ENCODE measurements at places on chromosomes 5 and 9.

DNA sequence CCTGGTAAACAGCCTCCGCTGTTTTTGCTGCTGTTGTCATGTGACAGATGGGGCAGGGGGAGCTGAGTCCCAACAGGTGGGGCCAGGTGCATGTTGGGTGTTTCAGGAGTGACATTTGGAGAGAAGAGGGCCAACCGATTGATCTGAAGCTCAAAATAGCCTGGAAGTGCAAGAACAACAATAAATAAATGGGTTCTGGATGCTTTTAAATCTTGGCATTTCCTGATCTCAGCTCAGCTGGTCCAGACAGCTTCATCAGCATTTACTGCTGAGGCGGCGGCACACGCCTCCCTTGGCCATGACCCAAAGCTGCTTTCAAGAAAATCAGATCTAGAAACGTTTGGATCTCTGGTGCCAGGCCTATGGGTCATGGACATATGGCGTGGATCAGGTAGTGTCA lies 70.5 kb downstream of the PPARGC1B start:
- no peak for DNase-seq

- no peak for DNase-seq
These were observed 40.2 kb upstream of the ROPN1L start for GRCh38 chr5:10401498-10401897.

DNA sequence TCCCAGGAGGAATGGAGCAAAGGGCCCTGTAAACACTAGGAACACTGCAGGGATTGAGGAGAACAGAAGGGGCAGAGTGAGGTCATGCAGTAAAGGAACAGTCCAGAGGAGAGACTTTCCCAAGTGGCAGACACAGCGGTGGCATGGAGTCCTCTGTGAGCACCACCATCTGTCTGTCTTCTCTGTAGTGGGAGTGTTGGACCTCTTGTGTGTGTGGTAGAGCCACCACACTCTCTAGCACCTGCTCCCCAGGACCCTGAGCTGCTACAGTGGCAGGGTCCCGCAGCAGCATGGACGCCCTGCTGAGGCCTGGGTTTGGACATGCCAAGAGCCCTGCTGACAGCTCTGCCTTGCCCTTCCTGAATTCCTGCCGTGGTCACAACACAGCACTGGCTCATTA lies 75.7 kb upstream of the LARP1 start:
- DNase-seq, result no peak

GRCh38 chr5:143594902-143595818 lies 191.7 kb upstream of the NR3C1 start:
- DNase-seq, result no peak

GRCh38 chr5:61622156-61622555 lies 290.1 kb downstream of the ZSWIM6 start:
- DNase-seq, result no peak

DNA sequence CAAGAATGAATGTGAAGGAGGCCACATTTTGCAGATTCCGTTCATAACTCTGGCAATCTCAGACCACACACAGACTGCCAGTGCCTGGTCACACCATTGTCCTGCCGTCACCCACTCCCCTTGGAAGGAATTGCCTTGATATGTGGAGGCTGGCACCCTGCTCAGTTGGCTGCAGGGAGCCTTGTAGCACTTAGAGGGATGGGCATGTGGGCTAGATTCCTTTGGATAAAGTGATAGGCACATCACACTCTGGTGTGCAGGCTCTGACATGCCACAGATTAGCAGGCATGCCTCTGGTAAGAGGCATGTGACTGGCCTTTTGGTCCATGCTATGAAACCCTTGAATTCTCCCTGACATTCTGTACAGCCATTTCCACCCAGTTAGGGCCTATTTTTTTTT lies 254.6 kb upstream of the PIK3R1 start:
- DNase-seq, result no peak
